SK-N-SH treated with all-trans-retinoic acid at 6 μM for 48 hours (cell line): ENCODE measurements at places on chromosomes 16 and 17.

DNA sequence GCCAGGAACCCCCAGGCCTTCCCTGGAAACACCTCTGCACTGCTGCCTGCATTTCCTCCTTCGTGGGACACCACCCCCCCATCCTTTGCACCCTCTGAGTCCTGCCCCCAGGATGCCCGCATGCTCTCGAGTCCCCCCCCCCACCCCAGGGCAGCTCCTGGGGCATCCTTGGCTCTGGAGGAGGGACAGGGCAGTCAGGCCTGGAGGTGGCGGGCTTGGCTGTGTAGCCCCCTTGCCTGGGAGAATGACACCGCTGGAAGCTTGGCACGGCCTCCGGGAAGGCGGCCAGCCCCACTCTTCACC, 98.9 kb upstream of the GSE1 start:
- ATAC-seq, result no peak

- no peak for ATAC-seq
Observed at GRCh38 chr16:140175-140857, 1.8 kb upstream of the NPRL3 start.

- ATAC-seq, result no peak
Observed at GRCh38 chr16:50834701-50835100, 92.8 kb downstream of the CYLD start.

DNA sequence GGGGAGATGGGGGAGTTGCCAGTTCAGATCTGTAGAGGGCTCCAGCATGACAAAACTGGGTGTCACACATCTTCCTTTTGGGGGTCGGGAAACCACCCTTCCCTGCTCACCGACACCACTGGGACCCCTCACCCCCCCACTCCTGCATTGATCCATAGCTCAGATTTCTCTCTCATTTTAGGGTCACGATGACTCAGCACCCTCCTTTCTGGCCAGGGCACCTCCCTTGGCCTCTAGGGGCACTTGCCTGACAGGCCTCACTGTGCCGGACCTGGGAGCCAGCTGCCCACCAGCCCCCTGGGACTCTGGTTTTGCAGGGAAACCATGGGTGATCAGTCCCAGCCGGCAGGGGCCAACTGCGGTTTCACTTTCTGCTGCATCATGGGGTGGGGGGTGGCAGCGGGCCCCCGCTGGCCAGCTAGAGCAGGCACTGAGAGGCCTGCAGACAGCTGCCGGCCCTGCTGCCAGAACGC, 239.4 kb downstream of the MRTFB start:
- no peak for ATAC-seq

DNA sequence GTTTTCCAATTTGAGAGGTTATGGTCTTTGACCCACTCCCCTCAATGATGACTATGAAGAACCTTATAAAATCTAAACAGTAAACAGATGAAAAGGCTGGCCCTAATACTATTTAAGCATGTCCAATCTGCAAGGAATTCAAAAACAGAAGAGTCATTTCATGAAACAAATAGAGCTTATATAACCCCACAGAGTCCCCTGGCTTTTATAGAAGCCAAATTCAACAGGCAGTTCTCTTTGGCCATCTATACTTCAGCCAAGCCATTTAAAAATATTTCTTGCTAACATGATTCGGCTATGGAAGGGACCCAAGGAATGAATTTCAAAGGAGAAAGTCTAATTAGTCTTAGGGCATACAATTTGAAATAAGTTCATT, 43.4 kb downstream of the SPOP start:
- no peak for ATAC-seq

DNA sequence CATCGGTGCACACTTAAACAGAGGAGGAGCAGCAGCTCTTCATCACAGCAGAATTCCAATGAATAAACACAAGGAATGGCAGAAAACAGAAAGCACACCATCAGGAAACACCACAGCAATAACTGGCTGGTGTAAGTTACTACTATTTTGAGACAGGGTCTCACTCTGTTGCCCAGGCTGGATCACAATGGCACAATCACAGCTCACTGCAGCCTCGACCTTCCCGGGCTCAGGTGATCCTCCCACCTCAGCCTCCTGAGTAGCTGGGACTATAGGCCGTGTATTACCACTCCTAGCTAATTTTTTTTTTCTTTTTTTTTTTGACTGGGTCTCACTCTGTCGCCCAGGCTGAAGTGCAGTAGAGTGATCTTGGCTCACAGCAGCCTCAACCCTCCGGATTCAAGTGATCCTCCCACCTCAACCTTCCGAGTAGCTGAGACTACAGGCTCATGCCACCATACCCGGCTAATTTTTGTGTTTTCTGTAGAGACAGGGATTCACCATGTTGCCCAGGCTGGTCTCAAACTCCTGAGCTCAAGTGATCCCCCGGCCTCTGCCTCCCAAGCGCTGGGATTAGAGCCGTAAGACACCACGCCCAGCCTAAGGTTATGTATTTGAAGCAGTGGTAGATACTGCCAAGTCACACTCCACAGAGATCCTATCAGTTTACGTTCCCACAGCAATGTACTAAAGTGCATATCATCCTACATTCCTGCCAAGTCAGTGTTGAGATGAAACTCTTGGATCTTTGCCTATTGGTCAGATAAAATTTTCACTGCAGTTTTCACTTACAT, 20.7 kb downstream of the TRAP1 start:
- peak; percentile 97 for ATAC-seq
